ENCODE measurements at places on chromosomes 12 and 14.
A peak's percentile ranks its signal among the peaks of the same experiment; 100 is the strongest.

- no peak for DNase-seq
Observed at GRCh38 chr12:29843036-29843435, 59.3 kb upstream of the TMTC1 start.

DNA sequence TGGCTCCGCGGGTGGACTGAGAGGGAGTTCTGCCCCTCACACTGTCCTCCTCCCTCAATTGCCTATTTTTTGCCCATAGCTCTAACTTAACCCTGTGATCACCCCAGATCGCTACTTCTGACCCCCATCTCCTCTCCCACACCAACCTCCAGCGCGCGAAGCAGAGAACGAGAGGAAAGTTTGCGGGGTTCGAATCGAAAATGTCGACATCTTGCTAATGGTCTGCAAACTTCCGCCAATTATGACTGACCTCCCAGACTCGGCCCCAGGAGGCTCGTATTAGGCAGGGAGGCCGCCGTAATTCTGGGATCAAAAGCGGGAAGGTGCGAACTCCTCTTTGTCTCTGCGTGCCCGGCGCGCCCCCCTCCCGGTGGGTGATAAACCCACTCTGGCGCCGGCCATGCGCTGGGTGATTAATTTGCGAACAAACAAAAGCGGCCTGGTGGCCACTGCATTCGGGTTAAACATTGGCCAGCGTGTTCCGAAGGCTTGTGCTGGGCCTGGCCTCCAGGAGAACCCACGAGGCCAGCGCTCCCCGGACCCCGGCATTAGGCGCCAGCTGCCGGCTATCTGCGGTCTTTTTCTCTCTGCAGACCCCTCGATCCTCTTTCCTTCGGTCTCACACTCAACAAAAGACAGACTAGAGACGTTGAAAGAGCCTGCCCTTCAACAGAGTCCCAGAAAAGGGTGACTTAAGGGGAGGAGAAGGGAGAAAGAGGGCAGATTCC, 3.0 kb upstream of the TBX3 start:
- no peak for DNase-seq

DNA sequence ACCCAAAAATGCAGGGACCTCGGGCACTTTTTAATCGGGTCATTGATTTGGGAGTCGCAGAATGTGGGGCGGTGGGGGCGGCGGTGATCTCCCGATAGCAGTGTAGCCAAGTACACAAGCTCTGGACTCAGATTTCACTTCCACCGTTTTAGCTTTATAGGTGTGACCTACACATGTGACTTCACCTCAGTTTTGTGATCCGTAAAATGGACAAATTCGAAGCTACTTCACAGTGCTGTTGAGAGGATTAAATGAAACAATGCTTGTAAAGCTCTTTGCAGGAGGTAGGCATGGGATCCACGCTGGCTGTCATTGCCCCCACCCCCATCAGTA, 478 bp downstream of the RITA1 start:
- no peak for DNase-seq

GRCh38 chr14:95683793-95684192, 2.4 kb upstream of the TCL1B start:
- no peak for DNase-seq

- DNase-seq, result no peak
Observed at GRCh38 chr12:6769666-6770065, 2.7 kb upstream of the LAG3 start.

- no peak for DNase-seq
Observed at GRCh38 chr12:76055393-76055792, 23.8 kb upstream of the PHLDA1 start.

GRCh38 chr12:42143452-42144157, 1.1 kb downstream of the GXYLT1 start:
- DNase-seq, result no peak

DNA sequence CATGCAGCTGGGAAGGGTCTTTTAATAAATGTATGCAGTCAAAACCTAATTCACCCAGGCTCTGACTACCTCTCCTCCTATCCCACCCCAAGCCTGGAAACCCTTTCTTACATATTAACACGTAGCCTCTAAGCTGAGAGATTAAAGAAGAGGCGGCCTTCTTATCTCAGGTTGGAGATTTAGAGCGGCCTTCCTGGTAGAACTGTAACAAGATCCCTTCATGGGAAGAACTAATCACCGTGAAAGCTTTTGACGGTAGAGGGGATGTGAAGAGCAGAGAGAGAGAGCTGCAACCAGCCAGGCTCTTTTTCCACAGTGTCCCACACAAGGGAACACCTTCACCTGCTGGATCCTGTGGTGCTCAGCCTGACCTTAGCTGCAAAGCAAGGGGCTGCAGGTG, 367.4 kb downstream of the MED13L start:
- DNase-seq, result no peak

- no peak for DNase-seq
Observed at GRCh38 chr14:104099096-104100041, 13.9 kb downstream of the ASPG start.

GRCh38 chr12:57215668-57216013, 953 bp upstream of the NXPH4 start:
- DNase-seq, result no peak

DNA sequence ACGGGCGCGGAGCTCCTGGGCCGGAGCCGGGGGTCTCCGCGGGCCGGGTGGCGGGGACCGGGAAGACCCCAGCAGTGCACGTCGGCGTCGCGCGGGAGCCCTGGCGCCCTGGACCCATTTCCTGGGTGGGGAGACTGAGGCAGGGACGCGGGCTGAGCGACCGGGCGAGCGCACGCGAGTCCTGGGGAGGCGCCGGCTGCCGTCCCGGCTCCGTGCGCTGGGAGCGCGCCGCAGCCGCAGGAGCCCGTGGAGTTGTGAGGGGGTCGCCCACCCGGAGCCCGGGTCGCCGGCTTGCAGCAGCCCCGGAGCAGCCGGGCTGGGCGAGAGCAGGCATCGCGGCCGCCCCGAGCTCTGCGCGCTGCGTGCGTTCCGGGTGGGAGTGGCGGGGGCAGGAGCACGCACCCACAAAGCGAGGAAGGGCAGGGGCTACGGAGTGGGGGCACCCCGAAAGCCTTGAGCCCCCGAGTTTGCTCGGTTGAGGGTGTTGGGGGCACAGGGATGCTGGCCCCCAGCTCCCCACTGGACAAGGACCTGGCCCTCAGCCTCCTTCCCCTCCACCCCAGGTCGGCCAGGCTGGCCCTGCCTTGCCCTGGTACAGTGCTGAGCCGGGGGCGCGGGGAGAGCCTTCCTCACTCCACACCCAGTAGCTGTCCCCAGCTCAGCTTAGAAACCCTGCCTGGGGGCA, 620 bp downstream of the MMP17 start:
- peak; percentile 26 for DNase-seq

- peak; percentile 73 for DNase-seq
Observed at GRCh38 chr12:59149995-59150642, 229.8 kb upstream of the LRIG3 start.

DNA sequence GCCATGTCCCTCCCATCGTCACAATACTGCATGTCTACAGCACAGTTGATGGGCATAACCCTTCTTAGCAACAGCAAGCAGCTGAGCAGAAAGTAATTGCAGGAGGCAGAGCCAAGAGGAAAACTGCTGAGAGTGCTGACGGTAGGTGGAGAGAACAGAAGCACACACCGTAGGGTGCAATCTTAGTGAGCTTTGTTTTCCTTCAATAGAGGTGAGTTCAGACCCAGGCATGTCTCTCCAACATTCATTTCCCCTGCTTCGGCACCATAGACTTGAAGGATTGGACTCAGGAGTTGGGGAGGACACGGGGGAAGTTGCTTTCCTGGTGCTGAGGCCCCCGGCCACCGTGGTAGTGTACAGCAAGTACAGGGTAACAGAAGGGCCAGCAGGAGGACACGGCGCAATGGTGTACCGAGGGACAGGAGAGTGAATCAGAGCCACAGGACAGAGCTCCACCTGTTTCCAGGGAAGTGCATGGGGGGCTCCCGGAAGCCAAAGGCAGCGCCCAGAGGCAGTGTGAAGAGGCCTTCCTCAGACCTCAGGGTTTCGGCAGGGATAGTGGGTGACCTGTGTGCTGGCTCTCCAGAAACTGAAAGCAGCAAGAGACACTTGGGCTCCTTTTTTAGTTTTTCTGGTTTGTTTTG, 36.3 kb upstream of the SINHCAF start:
- DNase-seq, result no peak

GRCh38 chr14:68633131-68633991, 159.5 kb downstream of the ZFP36L1 start:
- DNase-seq, result no peak

- DNase-seq, result peak; percentile 4
Observed at GRCh38 chr12:25743679-25744215, 190.7 kb upstream of the LMNTD1 start.

GRCh38 chr12:91098461-91098860, 12.8 kb downstream of the LUM start:
- no peak for DNase-seq

DNA sequence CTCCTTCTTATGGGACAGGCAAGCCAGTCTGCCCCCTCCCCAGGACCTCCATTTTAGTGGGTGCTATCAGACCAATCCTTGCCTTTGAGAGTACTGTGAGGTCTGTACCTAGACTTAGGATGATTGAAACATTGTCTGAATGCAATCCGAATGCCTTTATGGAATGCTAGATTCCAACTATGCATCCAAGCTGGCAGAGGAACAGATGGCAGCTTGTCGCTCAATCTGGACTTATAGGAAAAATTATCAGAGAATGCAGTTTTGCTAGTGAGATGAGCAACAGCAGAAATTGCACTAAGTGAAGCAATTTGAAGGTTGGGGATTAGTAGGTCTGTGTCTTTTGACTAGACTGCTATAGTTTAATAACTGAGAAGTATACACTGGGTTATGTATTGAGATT, 109.1 kb downstream of the DYRK2 start:
- no peak for DNase-seq

DNA sequence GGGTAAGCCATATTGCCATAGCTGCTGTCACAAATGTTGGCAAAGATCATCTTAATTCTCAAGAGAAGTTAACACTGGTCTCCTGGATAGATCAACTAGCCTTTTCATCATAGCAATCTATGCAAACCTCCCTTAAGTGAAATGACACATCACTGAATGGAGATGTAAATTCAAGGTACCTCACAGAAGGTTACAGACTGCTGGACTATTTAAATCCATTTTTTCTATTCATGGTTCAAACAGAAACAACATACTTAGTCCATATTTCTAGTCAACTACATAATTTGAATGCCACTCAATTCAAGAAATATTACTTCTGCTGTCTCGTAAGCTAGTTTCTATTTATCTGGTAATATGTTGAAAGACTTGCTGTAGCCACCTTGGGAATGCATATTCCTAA, 748.3 kb downstream of the C12orf50 start:
- DNase-seq, result no peak

DNA sequence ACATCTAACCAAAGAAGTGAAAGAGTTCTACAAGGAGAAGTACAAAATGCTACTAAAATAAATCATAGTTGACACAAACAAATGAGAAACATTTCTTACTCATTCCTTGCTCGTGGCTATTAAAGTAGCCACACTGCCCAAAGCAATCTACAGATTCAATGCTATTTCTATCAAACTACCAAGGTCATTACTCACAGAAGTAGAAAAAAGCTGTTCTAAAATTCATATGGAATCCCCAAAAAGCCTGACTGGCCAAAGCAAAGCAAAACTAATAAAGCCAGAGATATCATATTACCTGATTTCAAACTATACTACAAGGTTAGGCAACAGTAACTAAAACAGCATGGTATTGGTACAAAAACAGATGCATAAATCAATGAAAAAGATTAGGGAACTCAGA, 305.6 kb downstream of the RPAP3 start:
- no peak for DNase-seq

- no peak for DNase-seq
Observed at GRCh38 chr12:18578191-18578590, 159.6 kb downstream of the PLCZ1 start.

DNA sequence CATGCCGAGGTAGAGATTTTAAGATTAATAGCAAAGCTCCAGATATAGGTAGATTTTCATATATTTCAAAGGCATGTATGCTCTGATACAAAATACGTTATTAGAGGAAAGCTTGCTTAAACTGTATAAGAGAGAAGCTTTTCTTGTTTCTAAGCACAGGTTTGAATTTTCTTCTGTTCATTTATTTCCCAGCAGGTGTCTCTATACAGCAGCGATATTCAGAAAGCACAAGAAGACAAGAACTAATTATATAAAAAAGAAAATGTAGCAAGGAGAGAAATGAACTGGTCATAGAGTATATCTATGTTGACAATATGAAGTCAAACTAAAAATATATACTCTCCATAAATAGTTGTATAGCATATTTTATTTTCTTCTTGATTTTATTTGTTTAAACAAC, 307.4 kb upstream of the NOVA1 start:
- DNase-seq, result no peak

DNA sequence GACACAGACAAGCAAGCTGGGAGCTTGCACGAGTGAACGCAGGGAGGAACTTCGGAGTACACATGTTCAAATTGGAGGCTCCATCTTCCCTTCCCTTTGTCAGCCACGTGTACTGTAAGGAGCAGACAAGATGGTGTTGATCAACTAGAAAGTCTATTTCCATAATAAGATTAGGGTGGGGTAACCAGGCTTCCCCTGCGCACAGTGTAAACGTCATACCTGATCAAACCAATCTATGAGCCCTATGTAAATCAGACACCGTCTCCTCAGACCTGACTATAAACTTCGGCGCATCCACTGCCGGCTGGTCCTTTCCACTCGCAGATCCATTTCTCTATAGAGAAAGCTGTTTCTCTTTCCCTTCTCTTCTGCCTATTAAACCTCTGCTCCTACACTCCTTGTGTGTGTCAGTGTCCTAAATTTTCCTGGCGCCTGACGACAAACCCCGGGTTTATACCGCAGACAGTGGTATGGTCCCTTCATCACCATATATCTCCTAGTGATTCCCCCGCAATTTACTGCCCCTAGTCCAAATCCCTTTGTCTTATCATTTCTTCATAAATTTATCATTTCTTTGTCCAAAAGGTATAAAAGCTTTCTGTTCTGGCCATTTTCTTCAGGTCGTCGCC, 7.5 kb upstream of the ETFBKMT start:
- DNase-seq, result no peak

DNA sequence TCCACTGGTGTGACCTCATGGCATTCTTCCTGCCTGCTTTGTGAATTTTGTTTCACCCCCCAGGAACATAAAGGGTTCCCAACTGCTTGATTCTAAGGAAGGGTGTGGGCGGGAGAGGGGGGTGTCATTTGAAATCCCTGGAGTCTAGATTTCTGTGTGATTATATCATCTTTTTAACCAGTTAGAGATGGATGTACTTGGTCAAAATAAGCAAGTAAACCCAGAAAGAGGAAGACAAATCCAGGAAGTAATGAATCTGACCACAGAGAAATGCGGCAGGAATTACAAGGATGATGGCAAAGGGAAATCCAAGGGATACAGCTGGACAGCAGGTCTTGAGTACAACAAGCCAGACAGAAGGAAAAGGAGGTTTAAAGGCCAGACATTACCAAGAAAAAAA, 38.9 kb downstream of the DMAC2L start:
- DNase-seq, result no peak
